ENCODE measurements at places on chromosomes 2 and 18. TPM values are rescaled to one million over a fixed set of nuclear protein-coding genes. Genes with fewer than 3 reads are reported as not detected.

LRATD1 gene
- total RNA-seq = not detected

CCDC150 gene
- 4.4 TPM for total RNA-seq

- peak; percentile 29 for DNase-seq
Measured at GRCh38 chr2:78861546-78861945, 164.0 kb upstream of the REG3G start.

- no peak for DNase-seq
Measured at GRCh38 chr2:113976277-113976928, 86.5 kb downstream of the ACTR3 start.

GRCh38 chr2:238956676-238957075, 108.8 kb downstream of the TWIST2 start:
- no peak for DNase-seq

GRCh38 chr2:127158614-127159290, 51.8 kb upstream of the BIN1 start:
- no peak for DNase-seq

- DNase-seq = peak; percentile 16
Measured at GRCh38 chr18:50507120-50507590, 52.7 kb upstream of the MAPK4 start.

- no peak for DNase-seq
Measured at GRCh38 chr2:189854187-189854586, 69.9 kb downstream of the PMS1 start.

GRCh38 chr2:65382323-65382722, 50.1 kb downstream of the SPRED2 start:
- DNase-seq = no peak

All from A172 (cell line).